ENCODE measurements at places on chromosomes 11 and 22. TPM values are rescaled to one million over a fixed set of nuclear protein-coding genes. Genes with fewer than 3 reads are reported as not detected.

DNA sequence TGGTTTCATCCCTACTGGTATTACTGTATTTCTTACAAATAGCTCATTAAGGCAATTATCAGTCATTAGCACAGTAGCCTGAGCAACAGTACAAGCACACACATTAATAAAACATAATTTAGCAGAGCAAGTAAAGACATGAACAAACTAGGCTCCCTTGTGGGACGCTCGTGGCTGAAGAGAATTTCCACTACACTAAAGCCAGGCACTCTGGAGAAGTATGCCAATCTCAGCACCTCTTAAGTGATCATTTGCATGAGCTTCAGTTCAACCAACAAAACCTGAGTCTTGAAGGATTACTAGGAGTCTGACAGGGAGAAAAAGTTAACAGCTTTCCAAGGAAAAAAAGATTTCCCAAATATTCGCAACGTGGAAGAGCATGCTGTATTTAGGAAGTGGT lies 109.1 kb downstream of the LARGE1 start:
- DNase-seq, result no peak

DNA sequence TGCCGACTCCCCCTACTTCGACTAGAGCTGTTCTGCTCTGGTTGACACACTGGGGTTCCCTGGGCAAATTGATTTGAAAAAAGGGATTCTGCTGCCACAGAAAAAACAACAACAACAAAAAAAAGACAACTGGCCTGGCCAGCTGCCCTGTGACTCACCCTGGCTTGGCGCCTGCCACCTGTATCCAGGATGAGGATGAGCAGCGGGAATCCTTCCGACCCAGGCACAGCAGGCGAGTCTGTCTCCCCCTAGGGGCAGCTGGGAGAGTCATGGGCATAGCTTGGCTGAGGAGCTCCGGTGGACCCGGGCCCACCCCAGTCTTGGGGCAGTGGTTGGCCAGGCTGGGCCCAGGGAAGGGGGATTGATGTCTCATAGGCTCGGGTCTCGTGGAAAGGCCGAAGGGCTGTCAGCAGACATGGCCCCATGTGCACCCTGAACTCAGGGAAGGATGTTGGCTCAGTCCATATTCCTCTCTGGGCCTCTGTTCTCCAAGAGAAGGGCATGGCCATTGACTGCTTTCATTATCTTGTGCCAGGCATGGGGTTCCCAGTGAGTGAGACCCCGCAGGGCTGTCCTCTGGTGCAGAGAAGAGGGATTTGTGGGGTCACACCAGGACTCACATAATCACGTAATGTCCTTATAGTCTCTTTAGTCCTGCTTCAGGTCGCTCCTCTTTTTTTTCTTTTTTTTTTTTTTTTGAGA lies 10.4 kb upstream of the SUN2 start:
- peak; percentile 29 for DNase-seq

OR52I1 gene
- total RNA-seq, result not detected

DNA sequence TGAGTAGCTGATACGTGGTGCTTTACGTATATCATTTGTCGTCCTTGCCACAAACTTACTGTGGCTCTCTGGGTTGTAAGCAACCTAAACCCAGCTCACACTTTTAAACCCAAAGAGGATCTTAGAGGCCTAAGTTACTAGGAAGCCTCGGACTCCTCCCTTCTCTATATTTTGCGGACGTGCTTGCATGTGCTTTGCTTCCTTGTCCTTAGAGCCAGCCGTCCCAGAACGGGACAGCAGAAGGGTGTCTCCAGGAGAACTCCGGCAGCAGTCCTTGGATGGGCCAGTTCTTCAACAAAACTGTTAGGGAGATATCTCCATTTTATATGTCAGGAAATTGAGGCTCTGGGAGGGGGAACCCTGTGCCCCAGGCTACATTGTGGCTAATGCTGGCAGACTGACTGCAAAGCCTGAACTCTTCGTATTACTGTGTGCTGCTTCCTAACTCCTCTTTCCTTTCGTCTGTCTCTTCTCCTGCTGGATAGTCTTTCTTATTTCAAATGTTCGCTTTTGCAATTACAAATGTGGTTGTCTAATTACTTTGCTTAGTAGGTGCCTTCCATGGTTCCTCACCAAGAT lies 33.8 kb downstream of the TNRC6B start:
- DNase-seq, result no peak

MTA2 gene
- 175 TPM for total RNA-seq

All from activated B cell treated with CpG ODN at 0.5 μM for 24 hours (primary cell).